NCI-H1436 (cell line): ENCODE measurements at places on chromosomes 1 and 21.

GRCh38 chr21:38494703-38495102 is 3.6 kb downstream of the ERG start:
- no peak for DNase-seq

- DNase-seq: no peak
Measured at GRCh38 chr1:231808990-231809389, 182.4 kb downstream of the DISC1 start.

DNA sequence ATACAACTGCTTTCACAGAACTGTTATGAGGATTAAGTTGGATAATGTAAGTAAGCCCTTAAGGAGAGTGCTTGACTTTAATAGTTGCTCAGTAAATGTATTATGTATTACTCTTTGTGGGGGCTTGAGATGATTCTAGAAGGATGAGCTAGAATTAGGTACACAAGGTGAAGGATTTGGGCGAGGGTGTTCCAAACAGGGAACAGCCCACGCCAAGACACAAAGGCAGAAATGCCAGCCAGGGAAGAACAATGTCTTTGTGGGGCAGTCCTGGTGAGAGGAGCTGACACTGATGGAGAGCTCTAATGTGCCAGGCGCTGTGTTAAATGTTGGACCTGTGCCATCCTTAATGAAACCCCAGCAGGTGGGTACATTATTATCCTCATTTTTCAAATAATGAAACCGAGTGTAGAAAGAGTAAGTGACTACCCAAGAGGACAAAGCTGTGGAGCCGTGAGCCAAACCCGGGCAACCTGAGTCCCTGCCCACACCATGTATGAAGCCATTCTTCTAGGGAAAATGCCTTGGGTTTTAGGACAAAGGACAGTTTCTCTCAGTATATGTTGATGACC is 362.4 kb downstream of the HHAT start:
- DNase-seq: no peak

GRCh38 chr1:29585201-29585600 is 348.9 kb downstream of the PTPRU start:
- no peak for DNase-seq

DNA sequence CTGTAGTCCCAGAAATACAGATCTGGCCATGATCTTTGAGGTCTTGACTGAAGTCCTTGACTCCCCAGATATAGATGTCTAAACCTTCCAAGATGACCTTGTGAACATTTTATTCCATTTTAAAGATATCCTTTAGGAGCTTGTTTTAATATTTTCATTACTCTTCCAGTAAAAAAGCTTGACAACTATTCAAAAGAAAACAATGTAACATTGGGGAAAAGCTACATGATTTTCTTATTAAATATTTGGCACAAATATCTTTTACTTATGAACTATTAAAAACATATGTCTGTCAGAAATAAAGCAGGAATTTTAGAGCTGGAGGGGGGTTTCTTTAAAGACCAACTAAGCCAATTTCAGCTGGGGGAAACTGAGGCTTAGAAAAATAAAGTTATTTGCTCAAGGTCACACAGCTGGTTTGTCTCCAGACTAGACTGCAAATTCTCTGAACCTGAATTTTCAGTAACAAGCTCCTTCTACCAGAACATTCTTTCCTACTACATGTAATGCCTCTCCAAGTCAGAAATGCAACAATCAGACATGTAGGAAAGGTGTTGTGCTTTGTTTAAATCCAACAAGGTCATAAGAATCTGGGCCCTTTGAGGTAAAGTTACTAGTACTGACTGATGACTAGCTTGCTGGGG is 67.0 kb upstream of the PTCH2 start:
- no peak for DNase-seq

DNA sequence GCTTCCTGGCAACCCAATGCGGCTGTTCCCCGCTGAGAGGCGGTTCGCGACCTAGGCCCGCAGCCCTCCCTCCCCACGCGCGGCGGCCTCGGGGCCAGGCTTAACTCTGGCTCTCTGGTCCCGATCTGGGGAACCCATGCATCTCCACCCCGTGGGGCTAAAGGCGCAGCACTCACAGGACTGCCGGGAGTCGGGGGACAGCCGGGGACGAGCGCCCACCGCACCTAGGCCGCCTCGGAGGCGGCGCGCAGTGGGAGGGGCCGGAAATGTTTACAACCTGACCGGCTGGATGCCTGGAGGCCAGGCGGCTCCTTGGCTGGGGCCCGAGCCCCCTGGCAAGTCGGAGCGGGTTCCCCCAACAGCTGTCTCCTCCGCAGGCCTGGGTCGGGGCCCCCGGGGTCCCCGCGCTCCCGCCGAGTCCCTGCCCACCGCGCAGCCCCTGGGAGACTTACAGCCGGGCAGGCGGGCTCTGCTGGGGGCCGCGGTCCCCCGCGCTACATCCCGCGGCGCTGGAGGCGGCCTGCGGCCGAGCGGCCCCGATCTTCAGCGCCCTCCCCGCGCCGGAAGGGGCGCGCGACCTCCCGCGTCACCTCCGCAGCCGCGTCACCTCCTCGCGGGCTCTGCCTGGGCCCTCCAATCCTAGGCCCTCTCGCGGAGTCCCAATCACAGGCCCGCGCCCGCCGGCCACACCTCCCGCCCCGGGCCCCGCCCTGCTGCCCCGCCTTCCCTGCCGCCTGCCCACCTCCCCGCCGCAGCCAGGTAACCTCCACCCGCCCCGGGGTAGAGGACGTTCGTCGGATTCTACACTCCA is at the start of gene ADIPOR1:
ADIPOR1 (minus strand) TSS at position 580 of the 811 bp plus-strand sequence. CDS start 7,242 bp downstream, outside the sequence.
- DNase-seq: peak; percentile 93

DNA sequence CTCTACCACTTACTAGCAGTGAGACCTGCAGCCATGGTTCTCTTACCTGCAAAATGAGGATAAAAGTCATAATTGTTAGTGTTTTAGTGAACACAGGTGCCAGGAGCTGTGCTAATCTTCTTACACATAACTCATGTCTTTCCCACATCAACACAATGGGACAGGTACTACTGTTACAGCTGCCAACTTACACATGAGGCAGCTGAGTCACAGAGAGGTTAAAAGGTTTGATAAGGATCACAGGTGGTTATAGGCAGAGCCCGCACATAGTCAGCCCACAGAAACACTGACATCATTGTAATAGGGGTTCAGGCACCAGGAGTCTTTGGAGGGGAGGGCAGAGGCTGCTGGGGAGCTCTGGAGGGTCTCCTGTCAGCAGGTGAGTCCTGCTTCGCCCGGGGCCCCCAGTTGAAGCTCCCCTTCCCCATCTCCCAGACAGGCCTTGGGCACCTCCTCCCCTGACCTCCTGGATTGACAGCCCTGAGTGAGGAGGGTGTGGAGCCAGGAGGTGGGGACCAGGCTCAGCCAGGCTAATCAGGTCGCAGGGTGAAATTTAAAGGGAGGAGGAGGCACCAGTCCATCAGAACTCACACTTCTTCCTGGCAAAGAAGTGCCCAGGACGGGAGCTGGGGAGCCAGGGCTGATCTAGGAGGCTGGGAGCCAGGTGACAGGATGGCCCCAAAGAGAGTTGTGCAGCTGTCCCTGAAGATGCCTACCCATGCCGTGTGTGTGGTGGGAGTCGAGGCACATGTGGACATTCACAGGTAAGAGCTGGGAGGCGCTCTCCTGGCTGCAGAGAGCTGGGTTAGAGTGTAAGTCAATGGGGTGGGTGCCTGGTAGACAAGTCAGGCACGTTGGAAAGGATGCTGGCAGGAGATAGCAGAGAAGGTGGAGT is at the start of gene PADI1:
PADI1 (plus strand) TSS at position 583 of the 895 bp plus-strand sequence; CDS start at position 673, 90 bp downstream.
- no peak for DNase-seq

DNA sequence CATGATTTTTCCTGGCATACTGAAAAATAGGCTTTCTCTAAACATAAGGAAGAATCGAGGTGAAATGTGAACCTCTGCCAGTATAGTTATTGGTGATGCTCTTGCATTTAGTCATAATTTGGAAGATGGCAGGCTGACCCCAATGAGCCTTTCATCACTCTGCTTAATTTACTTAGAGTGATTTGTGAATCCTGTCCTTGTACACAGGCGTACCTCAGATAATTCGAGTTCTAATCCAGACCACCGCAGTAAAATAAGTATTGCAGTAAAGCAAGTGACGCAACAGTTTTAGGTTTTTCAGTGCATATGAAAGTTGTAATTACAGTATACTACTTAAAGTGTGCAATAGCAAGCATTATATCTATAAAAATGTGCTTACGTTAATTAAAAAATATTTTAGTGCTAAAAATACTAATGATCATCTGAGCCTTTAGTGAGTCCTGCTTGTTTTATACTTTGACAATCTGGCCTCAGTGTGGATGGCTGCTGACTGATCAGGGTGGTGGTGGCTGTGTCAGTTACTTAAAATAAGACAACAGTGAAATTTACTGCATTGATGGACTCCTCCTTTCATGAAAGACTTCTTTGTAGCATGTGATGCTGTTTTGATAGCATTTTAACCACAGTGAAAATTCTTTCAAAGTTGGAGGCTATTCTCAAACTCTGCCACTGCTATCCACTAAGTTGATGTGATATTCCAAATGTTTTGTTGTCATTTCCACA is 1.7 kb downstream of the PKNOX1 start:
- no peak for DNase-seq

DNA sequence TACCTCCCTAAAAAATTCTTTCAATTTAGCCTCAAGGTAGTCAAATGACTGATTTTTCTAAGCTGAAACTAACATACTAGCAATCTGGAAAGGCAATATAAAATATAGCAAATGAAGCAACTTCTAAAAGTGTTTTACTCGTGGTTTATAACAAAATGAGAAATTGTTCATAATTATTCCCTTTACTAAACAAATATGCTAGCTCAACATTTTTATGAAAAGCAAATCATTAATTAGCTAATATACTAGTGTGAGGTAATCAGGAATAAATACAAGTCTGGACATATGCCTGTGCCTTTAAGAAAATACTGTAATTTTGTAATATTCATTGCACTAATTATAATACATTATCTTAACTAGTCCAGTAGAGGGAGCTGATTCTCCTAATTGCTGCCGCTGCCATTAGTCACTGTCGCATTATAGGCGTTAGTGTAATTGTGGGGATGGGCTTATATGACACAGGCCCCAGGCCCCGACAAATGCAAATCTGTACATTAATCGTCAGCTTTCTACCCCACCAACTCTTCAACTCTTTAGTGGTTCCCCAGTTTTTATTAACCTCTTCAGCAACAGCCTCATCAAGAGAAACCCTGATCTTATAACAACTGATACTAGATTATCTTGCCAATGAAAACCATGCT is 160.9 kb downstream of the GABPA start:
- peak; percentile 53 for DNase-seq

- no peak for DNase-seq
Measured at GRCh38 chr1:246733704-246734103, 9.5 kb downstream of the SCCPDH start.

GRCh38 chr1:197696372-197696771 is 78.9 kb downstream of the DENND1B start:
- no peak for DNase-seq
